ENCODE measurements at places on chromosomes 16 and 17. TPM values are rescaled to one million over a fixed set of nuclear protein-coding genes. Genes with fewer than 3 reads are reported as not detected.

GRCh38 chr16:64138006-64138405 lies 983.9 kb downstream of the CDH11 start:
- no peak overlapping the region for H3K4me3 ChIP-seq
- no peaks in the 10 kb centered on the region for H3K4me1 ChIP-seq
- peaks cover 1% of the 10 kb centered on the region for H3K27me3 ChIP-seq
- no peak overlapping the region for H3K27ac ChIP-seq
- no peaks in the 10 kb centered on the region for H3K36me3 ChIP-seq

The RAB26 gene
- 3.4 TPM for total RNA-seq

The RNF222 gene
- total RNA-seq = not detected

GRCh38 chr17:64216338-64217248 lies 46.5 kb downstream of the TEX2 start:
- H3K27ac ChIP-seq = peak overlapping the region; percentile 95
- H3K4me1 ChIP-seq = peaks cover 78% of the 10 kb centered on the region
- H3K36me3 ChIP-seq = peaks cover 31% of the 10 kb centered on the region
- no peaks in the 10 kb centered on the region for H3K27me3 ChIP-seq
- DNase-seq = no peak
- H3K4me3 ChIP-seq = peak overlapping the region; percentile 33

The TP53TG3 gene
- not detected for total RNA-seq

DNA sequence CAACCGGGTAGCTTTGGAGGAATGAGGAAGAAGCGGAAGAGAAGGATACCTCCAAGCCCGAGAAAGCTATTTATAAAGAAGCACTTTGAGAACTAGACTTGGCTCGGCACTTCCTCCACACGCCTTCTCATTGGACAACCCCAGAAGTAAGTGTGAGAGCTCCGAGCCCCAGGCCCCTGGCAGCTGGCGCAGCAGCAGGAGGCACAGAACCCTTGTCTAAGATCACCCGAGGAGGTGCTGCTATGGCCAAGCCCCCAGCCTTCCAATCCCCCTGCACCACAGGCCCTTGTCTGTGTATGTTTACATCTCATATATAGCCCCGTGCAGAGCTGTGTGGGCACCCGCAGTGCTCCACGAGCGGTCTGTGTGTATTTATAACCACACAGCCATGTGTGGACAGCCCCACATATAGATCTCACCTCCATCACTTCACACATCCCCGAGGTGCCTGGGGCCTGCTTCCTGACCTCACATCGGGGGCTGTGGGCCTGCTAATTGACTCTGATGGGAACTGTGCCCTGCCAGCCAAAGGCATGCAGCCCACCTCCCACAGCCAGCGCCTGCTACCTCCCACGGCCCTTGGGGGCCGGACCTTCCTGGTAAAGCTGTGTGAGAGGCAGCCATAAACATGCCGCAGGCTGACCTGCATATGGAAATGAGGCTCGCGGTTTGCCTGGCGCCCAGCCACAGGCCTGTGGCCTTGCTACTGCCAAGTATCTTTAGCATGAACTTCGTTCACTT lies 96.1 kb downstream of the C17orf67 start:
- H3K27me3 ChIP-seq = no peaks in the 10 kb centered on the region
- no peak overlapping the region for H3K4me3 ChIP-seq
- DNase-seq = peak; percentile 85
- H3K36me3 ChIP-seq = no peaks in the 10 kb centered on the region
- H3K4me1 ChIP-seq = peaks cover 10% of the 10 kb centered on the region

The BAIAP3 gene
- total RNA-seq = 0.42 TPM

The OR1D2 gene
- not detected for total RNA-seq

All from osteocyte (in vitro differentiated cells).